ENCODE measurements at places on chromosomes 7 and 10.

DNA sequence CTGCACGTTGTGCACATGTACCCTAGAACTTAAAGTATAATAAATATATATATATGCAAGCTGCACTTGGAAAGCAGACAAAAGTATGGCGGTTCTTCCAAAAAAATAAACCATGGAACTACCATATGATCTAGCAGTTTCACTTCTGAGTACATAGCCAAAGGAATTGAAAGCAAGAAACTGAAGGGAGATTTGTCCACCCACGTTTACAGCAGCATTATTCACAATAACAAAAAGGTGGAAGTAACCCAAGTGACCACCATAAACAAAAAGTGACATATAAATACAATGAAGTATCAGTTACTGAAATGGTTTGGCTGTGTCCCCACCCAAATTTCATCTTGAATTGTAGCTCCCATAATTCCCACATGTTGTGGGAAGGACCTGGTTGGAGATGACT is 525.3 kb upstream of the CELF2 start:
- H3K4me1 ChIP-seq: no peaks in the 10 kb centered on the region
- no peak overlapping the region for H3K4me3 ChIP-seq
- H3K36me3 ChIP-seq: no peaks in the 10 kb centered on the region
- H3K27me3 ChIP-seq: no peaks in the 10 kb centered on the region

- H3K36me3 ChIP-seq: peaks cover 11% of the 10 kb centered on the region
- DNase-seq: peak; percentile 20
- H3K27me3 ChIP-seq: no peaks in the 10 kb centered on the region
These were observed 526 bp downstream of the ZNF248 start for GRCh38 chr10:37856881-37857286.

DNA sequence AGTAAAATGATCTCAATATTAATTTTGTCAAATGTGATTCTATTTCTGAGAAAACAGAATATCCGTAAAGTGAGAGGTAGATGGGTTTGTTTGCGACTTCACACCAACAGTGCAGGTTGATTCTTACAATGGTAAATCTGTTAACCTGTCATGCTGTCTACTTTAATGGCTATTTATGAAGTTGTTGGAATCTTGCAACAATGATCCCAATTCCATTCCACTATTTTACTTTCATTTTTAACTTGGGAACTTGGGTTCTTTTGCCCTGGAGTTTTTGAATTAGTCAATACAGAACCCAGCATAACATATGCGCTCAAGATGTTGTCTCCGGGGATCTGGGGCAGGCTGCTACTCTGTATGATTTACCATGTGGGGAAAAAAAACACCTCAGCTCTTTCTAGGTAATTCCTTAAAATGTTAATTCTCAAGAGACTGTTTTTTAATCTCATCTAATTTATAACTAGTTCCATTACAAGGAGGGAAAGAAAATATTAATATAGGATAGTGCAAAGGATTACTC is 1.2 kb downstream of the LGI1 start:
- no peak for DNase-seq
- no peak overlapping the region for H3K4me3 ChIP-seq
- peaks cover 7% of the 10 kb centered on the region for H3K4me1 ChIP-seq
- H3K36me3 ChIP-seq: no peaks in the 10 kb centered on the region
- peaks cover 75% of the 10 kb centered on the region for H3K27me3 ChIP-seq

GRCh38 chr7:30469303-30469702 is 9.3 kb downstream of the NOD1 start:
- H3K36me3 ChIP-seq: no peaks in the 10 kb centered on the region
- peaks cover 100% of the 10 kb centered on the region for H3K4me1 ChIP-seq
- no peaks in the 10 kb centered on the region for H3K27me3 ChIP-seq
- DNase-seq: peak; percentile 77
- H3K27ac ChIP-seq: peak overlapping the region; percentile 98

- peaks cover 5% of the 10 kb centered on the region for H3K4me1 ChIP-seq
- H3K27ac ChIP-seq: no peak overlapping the region
- no peaks in the 10 kb centered on the region for H3K27me3 ChIP-seq
- no peak for DNase-seq
- H3K36me3 ChIP-seq: no peaks in the 10 kb centered on the region
These were observed 87.2 kb downstream of the CCDC71L start for GRCh38 chr7:106573738-106574137.

- H3K36me3 ChIP-seq: no peaks in the 10 kb centered on the region
- H3K27ac ChIP-seq: peak overlapping the region; percentile 6
- peaks cover 21% of the 10 kb centered on the region for H3K27me3 ChIP-seq
These were observed 19.2 kb downstream of the ST8SIA6 start for GRCh38 chr10:17435187-17435586.

- H3K27ac ChIP-seq: no peak overlapping the region
- no peak for DNase-seq
- H3K36me3 ChIP-seq: no peaks in the 10 kb centered on the region
- no peaks in the 10 kb centered on the region for H3K27me3 ChIP-seq
These were observed 60.4 kb upstream of the ADO start for GRCh38 chr10:62744136-62744535.

DNA sequence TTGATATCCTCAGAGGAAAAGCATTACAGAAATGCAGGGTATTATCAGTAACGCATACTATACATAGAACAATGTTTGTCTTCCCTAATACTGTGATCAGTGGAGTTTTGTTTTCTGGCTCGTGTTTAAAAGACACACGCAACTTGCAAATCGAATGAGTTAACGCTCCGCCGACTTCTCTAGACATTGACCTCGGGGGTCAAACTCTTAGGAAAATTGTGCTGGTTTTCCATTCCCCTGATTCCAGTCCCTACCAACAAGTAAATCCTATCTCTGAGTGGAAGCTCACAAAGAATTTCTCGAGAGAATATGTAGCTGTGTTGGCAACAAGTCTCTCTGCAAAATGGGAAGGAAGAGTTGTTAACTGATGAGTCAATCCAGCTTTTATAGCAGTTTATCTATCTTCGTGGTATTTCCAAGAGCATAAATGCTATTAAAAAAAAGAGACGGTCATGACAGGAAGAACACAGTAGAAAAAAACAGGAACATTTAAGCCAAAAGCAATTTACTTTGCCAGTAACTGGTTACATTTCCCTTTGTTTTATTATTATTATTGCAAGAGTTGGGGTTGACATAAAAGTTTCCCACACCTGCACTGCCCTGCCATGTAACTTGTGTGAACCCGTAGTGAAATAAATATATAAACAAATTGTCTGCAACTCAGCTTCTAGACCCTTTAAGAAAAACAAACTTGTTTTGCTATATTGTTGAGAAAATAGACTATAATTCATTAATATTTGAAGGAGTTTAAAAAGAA is 144.4 kb downstream of the ARID5B start:
- peaks cover 71% of the 10 kb centered on the region for H3K4me1 ChIP-seq
- peak overlapping the region; percentile 40 for H3K4me3 ChIP-seq
- no peaks in the 10 kb centered on the region for H3K36me3 ChIP-seq
- peak overlapping the region; percentile 94 for H3K27ac ChIP-seq

DNA sequence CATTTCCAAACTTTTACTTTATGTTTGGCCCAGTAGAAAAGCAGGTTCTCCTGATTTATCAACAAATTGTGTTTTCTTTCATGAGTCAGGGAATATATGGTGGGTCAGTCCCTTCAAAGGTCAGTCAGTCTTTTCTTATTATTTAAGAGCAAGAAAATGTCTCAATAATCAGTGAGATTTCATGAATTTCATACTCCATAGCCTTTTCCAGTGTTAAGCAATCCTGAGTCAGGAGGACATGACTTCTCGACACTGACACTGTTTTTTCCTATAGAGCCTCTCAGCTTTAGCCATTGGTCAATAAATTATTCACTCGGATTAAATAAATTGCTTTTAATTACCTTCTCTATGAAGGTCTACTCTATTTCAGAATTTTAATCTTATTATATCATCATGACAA is 334.5 kb downstream of the SORCS1 start:
- no peak overlapping the region for H3K27ac ChIP-seq
- peaks cover 7% of the 10 kb centered on the region for H3K27me3 ChIP-seq
- peaks cover 10% of the 10 kb centered on the region for H3K4me1 ChIP-seq
- no peak overlapping the region for H3K4me3 ChIP-seq
- H3K36me3 ChIP-seq: no peaks in the 10 kb centered on the region
- DNase-seq: no peak

DNA sequence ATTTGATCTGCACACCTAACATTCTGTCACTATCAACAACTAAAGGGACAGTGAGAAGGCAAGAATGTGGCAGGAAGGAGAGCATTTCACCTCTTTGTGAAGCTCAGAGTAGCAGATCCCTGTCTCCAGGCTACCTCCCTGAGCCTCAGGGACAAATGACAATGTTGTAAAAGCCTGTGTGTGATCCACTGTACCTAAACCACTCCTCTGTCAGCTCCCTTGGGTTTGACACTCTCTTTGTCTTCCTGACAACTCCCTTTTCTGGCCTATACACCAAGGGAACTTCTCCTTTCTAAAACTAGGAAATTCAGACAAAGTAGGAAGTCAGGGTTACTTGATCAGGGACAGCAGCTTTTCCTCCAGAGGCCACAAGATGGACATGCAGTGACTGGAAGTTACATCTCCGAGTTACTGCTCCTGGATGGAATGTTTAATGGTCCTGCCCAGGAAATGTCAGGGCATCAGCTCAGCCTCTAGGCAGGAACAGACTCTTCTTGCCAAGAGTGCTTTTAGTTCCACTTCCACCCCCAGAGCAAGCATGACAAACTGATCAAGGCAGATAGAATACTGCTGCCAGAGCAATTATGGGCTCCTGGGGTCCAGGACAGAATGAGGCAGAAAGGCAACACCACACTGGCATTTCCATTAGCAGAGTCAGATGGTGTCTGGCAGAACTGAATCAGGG is 1014.5 kb upstream of the LRRTM3 start:
- H3K27ac ChIP-seq: peak overlapping the region; percentile 21
- H3K36me3 ChIP-seq: no peaks in the 10 kb centered on the region
- no peak for DNase-seq
- no peaks in the 10 kb centered on the region for H3K4me1 ChIP-seq
- H3K27me3 ChIP-seq: no peaks in the 10 kb centered on the region

GRCh38 chr10:105742184-105742583 is 1101.1 kb downstream of the SORCS3 start:
- H3K27me3 ChIP-seq: no peaks in the 10 kb centered on the region
- no peak overlapping the region for H3K4me3 ChIP-seq
- peaks cover 13% of the 10 kb centered on the region for H3K4me1 ChIP-seq
- H3K36me3 ChIP-seq: no peaks in the 10 kb centered on the region
- peak overlapping the region; percentile 85 for H3K27ac ChIP-seq

DNA sequence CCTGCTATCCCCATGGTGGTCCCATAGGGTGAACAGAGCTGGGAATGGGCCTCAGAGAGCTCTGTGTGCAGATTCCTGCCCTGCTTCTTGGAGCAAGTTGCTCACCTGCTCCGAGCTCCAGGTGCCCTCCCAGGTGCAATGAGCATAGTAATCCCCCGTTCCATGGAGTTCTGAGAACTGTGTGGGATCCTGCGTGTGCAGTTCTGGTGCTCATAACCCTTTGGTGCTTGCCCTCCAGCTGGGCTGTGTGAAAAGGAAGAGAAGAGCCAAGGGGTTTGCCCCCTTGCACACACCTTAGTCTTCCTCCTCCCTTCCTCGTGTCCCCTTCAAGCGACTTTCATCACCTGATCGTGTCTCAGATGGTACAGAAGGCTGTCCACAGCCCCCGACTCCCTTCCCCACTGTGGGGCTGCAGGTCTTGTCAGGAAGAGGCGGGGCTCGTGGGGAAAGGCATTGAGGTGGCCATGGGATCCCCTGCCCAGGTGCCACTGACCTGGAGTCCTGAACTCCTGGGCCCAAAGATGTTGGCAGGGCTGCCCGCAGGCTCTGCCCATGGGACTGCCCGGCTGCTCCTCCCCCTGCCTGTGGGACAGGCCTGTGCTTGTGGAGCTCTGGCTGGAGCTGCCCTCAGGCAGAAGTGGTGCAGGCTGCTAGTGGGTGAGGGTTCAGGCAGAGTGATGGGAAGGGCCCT is 21.9 kb upstream of the ZNF488 start:
- H3K27me3 ChIP-seq: no peaks in the 10 kb centered on the region
- DNase-seq: no peak
- peaks cover 20% of the 10 kb centered on the region for H3K4me1 ChIP-seq

DNA sequence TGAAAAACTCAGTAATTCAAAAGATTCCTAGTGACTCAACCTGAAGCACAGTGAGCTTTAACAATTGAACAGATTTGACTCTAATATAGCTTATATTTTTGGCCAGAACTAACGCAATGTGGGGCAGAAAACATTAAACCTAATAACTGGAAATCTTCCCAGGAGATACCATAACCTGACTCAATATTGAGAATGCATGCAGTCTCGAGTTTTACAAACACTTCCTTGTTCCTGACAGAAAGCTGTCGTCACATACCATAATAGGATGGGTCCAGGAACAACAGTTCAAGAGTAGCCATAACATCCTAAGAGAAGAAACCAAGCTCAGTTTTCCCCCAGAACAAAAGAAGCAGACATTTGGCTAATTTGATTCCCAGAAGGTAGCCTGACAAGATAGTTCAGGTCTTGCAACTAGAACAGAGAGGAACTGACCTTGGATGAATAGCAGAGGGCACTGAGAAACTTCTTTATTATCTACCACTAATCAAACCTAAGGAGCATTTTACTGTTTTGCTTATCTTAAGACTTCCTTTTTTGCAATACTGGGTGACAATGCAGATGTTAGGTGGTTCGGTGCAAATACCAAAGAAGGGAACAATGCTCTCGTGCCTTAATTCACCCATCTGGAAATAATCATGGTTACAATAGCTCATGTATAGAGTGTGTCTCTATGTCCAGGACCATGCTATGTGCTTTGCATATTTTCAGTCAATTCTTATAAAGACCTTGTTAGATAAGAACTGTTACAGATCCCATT is 38.6 kb upstream of the ACSL5 start:
- no peak for DNase-seq
- H3K4me3 ChIP-seq: no peak overlapping the region
- no peak overlapping the region for H3K27ac ChIP-seq
- H3K36me3 ChIP-seq: no peaks in the 10 kb centered on the region
- H3K4me1 ChIP-seq: no peaks in the 10 kb centered on the region
- no peaks in the 10 kb centered on the region for H3K27me3 ChIP-seq

DNA sequence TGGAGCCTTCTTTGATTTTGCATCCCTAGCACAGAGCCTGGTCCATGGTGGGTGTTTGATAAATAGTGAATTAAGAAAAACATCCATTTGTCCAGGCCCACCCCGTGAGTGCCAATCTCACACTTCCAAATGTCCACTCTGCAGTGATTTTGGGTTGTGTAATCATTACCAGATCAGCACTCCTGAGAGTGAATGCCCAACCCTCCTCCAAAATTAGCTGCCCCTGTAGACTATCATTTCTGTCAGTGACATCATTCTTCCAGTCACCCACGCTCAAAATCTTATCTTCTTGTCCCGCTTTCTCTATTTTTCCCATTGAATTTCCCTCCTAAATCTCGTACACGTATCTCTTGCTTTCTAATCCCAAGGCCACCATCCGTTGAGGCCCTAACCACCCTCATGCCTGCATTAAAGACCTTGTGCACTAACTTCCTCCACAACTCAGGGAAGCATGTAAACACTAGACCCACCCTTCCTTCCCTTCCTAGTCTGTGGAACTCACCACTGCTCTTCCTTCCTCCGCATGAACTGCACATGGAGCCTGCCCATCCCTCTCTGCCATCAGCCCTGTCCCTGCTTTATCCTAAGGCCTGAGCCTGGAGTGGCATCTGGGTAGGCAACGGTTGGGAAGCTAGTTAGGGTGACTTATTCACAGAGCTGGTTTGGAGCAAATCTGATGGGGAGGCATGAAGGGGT is 32.8 kb downstream of the PIK3AP1 start:
- no peaks in the 10 kb centered on the region for H3K4me1 ChIP-seq
- DNase-seq: no peak
- H3K27me3 ChIP-seq: peaks cover 5% of the 10 kb centered on the region

GRCh38 chr10:29102636-29103035 is 186.2 kb upstream of the LYZL1 start:
- no peaks in the 10 kb centered on the region for H3K4me1 ChIP-seq
- H3K27ac ChIP-seq: no peak overlapping the region
- H3K27me3 ChIP-seq: no peaks in the 10 kb centered on the region
- no peaks in the 10 kb centered on the region for H3K36me3 ChIP-seq
- no peak overlapping the region for H3K4me3 ChIP-seq
- no peak for DNase-seq

All from left ventricle myocardium inferior (tissue), 1 donor.